ENCODE measurements at places on chromosomes 4 and X.

DNA sequence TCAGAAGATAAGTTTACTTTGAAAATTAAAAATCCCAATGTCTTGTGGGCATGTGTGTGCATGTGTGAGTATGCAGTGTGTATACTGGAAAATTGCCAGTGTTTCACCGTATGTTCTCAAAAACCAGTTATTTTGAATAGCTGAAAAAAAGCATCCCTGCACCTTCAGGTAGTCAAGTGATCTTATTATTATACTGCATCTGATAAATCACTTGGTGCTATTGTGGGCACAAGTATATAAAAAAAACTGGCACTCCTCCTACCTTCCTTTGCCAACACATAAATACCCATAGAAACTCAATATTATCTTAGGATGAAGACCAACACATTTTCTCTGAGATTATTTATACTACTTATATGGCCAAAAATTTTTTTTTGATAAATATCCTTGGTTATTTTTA, 91.5 kb upstream of the MAP9 start:
- DNase-seq, result no peak

DNA sequence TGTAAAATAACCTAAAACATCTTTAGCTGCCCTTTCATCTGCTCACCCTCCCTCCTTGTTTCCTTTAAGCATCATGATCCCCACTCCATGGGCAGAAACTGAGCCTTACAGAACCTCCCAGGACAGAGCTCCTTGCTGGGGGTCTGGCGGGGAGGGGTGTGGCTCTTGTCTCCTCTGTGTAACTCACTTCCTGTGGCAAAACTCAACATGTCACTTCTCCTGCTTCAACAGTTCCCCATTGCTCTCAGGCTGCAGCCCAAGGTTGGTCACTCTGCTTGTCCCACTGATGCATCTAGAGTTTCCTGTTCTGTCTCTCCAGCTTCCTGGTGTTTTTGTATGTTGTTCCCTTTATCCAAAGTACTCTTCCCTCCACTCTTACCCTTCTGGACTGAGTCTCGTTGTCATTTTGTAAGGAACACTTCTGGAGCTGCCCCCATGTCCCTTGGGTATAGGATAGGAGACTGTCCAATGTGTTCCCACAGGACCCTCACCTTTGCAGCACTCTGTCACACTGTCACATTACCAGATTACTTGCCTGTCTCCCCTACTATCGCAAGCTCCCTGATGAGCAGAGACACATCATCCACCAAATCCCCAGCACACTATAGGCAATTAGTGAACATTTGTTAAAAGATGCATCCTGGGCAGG, 19.6 kb downstream of the TMEM31 start:
- no peak for DNase-seq

- no peak for DNase-seq
Observed at GRCh38 chr4:111945014-111945413, 200.2 kb upstream of the FAM241A start.

DNA sequence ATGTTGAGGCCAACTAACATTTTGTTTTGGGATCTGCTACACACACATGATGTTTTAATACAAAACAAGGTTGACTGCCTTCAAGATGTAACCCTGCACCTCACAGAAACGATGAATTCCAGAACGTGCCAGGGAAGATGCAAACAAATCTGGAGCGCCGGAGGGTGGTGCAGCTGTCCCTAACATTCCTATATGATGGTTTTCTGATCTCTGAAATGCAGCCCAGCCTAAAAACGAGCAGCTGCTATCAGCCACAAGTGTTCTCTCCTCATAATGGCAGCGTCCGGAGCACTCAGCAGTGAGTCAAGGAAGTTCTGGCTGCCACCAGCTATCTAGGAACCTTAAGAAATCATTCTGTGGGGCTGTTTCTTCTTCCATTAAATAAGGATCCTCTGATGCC, 333.4 kb downstream of the NR3C2 start:
- no peak for DNase-seq

DNA sequence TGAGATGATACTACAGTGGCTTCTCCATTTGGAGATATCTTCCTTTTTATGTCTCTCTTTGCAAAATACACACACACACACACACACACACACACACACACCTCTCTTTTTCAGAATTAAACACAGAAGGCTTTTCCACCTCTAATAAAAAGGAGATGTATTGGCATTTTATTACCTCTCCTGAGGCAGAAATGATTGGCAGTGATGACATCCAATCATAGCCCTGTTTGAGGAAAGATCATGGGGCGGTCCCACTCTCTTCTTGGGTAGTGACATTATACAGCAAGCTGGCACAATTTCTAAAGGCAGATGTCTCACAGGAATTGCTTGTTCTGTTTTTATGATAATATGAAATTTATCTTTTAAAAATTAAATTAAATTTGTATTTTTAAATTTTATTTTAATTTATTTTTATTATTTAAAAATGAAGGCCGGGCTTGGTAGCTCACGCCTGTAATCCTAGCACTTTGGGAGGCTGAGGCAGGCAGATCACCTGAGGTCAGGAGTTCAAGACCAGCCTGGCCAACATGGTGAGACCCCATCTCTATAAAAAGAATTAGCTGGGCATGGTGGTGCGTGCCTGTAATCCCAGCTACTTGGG, 15.6 kb downstream of the CHRNA9 start:
- DNase-seq, result peak; percentile 41

DNA sequence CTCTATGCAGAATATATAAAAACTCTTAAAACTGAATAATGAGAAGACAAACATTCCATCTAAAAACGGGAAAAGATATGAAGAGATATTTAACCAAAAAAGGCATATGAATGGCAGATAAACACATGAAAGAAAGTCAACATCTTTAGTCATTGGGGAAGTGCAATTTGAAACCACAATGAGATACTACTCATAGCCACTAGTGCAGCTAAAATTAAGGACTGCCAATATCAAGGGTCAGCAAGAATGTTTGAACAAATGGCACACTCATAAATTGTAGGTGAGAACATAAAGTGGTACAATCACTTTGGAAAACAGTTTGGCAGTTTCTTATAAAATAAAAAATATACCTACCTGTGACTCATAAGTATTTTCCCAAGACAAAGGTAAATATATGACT, 534.9 kb upstream of the DIPK2B start:
- DNase-seq, result no peak

Measured in H7 (cell line).